ENCODE measurements at places on chromosomes 11 and 22.

GRCh38 chr11:32918427-32918826 lies 25.8 kb downstream of the QSER1 start:
- no peak for DNase-seq

DNA sequence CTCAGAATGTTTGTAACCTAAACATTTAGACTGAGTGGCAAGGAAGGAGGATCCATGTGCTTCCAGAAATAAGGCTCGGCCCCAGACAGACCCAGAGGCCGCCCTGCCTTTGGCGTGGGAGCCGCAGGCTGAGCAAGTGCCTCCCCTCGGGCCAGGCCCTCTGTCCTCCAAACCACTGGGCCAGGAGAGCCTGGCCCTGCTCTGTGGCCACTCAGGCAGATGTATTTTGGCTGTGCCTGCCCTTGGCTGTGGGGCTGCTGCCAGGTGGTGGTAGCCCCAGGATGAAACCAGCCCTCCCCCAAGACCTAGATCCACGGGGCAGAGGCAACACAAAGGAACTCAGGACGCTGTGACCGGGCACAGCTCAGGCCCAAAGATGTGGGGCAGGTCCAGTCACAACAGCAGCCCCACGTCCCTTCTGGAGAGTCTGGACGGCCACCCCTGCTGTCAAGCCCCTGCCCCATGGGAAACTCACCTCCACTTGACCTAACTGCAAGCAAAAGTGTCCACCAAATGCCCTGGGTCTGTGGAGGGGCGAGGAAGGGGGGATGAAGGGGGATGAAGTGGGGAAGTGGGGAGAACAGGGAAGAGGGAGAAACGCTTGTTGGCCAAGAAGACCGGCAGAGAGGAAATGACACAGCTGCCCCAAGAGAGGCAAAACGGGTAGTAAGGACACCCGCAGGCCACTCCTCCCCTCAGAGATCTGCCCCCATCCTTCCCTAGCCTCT lies 24.0 kb downstream of the PISD start:
- no peak for DNase-seq

DNA sequence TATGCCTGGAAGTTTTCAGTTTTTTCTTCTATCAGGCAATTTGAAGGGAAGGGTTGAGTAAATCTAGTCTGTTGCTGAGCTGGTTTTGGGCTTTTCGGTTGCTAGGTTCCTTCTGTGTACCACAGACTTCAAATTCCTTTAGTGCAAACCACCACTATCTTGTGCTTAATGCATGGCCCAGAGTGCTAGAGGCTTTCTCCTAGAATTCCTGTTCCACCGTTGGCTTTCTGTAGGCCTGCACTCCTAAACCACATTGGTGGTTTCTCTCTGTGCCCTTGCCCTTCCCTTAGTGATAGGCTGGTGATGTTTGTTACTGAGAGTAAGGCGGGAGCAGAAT lies 47.1 kb upstream of the CTSC start:
- DNase-seq, result no peak

DNA sequence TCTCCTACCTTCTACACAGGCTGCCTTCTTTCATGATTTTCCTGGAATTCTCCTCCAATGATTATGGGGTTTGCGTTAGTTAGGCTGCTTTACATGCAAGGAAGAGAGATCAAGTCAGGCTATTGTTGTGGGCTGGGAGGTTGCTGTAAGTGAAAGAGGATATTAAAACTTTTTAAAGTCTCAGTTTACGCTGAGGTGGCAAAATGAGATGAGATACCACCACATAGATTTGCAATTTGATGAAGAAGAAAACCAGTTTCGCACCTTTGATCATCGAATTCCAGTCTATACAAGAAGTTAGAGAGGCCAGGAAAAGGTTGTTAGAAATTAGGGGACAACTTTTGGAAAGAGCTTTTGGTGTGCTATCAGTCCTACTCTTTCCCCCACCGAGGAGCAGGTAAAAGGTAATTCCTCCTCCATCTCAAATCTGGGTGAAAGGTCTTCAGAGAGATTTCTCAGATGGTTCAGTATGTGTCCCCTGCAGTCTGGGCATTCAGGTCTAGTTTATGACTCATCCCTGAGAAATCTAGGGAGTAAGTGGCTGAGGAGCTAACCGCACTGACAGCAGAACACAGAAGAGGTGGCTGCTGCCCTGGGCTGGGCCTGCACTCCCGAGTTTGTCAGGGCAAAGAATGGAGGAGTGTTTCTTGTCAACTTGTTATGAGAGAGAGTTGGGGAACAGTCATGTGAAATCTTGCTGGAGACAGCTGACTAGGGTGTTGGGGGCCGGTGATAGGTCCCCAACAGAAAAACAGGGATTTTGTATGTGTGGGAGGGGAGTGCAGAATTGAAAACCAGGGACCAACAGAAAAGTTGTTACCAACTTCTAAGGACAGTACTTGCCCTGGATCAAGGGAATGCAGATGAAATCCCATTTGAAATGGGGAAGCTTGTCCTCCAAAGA lies 34.7 kb downstream of the CCDC83 start:
- DNase-seq, result peak; percentile 42

DNA sequence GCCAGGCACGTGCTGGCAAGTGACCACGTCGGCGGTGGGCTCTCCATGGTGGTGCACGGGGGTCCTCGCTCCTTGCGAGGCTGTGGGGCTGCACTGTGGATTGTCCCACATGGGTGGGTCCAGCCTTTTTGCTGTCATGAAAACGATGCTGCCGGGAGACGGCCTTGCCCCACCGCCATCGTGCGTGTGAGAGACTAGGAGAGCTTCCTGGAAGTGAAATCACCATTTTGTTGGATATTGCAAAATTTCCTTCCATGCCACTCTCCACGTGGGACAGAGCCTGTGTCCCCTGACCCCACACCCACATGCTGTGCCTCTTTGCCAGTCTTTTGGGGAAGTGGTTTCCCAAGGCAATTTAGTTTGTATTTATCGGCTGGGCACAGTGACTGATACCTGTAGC lies 18.2 kb upstream of the GRAMD4 start:
- DNase-seq, result no peak

DNA sequence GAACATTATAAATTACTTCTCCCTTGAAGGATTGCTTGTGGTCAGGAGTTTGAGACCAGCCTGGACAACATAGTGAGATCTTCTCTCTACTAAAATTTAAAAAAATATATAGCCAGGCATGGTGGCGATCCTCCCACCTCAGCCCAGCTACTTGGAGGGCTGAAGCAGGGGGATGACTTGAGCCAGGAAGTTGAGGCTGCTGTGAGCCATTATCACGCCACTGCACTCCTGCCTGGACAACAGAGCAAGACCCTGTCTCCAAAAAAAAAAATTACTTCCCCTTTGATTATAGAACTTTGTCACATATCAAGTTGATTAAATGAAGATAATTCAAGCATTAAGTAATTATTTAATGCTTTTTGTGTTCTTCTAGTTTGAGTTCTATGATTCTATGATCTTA lies 65.1 kb upstream of the PRODH start:
- DNase-seq, result no peak

GRCh38 chr11:34824425-34824824 lies 91.8 kb downstream of the APIP start:
- DNase-seq, result no peak

DNA sequence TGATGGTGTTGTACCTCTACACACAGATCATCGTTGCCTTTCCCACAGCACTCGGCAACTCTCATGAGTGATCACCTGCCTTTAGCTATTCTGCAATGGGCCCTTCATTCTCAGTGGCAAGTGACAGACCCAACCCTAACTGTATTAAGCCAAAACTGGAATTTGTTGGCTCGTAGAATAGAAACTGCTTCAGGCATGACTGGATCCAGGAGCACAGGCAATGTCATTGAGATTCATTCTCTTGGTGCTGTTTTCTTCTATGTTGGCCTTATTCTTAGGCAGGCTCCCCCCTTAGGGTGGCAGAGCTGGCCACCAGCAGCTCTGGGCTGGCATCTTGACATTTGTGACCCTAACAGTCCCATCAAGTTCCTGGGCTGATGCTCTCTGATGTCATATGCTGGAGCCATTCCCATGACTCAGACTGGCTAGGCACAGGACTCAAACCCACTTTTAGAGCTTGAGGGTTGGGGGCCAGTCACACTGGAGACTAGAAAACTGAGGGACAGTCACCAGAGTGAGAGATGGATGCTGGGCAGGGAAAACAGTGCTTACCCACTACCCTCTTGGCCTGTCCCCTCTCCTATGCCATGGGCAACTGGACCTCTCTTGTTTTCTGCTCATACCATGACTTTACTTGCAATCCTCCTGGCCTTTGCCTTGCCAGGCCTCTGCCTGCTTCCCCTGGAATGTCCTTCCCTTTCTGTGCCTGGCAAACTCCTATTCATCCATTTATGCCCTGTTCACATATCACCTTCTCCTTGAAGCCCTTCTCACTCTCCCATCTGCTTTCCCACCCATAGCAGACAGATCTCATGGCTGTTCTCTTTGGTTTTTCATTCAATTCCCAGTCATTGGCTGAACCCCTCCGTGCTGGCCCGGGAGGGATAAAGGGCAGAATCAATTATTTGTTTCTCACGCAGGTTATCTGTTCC lies 7.1 kb upstream of the CDC42EP2 start:
- DNase-seq, result no peak

GRCh38 chr11:17405232-17406005 lies 17.0 kb upstream of the KCNJ11 start:
- no peak for DNase-seq

- no peak for DNase-seq
Measured at GRCh38 chr11:11408436-11409221, 55.6 kb upstream of the CSNK2A3 start.

GRCh38 chr22:46025225-46025972 lies 48.4 kb upstream of the WNT7B start:
- no peak for DNase-seq

GRCh38 chr22:38632528-38632927 lies 23.7 kb downstream of the FAM227A start:
- DNase-seq, result no peak

DNA sequence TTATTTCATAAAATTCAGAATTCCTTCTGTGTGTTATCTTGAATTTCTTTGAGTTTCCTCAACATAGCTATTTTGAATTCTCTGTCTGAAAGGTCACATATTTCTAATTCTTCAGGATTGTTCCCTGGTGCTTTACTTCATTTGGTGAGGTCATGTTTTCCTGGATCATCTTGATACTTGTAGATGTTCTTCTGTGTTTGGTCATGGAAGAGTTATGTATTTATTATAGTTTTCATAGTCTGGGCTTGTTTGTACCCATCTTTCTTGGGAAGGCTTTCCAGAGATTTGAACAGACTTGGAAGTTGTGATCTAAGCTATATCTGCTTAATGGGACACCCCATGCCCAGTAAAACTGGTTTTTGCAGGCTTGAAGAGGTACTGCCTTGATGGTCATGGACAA lies 149.6 kb downstream of the METTL15 start:
- DNase-seq, result no peak

- DNase-seq, result no peak
Measured at GRCh38 chr11:35477901-35478300, 47.5 kb downstream of the PAMR1 start.

GRCh38 chr11:19447150-19447566 lies 206.4 kb upstream of the E2F8 start:
- DNase-seq, result no peak

- DNase-seq, result peak; percentile 91
Measured at GRCh38 chr11:73931039-73931645, 19.7 kb upstream of the DNAJB13 start.

GRCh38 chr11:112785719-112786118 lies 175.5 kb upstream of the NCAM1 start:
- DNase-seq, result peak; percentile 15

- no peak for DNase-seq
Measured at GRCh38 chr22:21094911-21095772, 49.4 kb downstream of the LRRC74B start.

DNA sequence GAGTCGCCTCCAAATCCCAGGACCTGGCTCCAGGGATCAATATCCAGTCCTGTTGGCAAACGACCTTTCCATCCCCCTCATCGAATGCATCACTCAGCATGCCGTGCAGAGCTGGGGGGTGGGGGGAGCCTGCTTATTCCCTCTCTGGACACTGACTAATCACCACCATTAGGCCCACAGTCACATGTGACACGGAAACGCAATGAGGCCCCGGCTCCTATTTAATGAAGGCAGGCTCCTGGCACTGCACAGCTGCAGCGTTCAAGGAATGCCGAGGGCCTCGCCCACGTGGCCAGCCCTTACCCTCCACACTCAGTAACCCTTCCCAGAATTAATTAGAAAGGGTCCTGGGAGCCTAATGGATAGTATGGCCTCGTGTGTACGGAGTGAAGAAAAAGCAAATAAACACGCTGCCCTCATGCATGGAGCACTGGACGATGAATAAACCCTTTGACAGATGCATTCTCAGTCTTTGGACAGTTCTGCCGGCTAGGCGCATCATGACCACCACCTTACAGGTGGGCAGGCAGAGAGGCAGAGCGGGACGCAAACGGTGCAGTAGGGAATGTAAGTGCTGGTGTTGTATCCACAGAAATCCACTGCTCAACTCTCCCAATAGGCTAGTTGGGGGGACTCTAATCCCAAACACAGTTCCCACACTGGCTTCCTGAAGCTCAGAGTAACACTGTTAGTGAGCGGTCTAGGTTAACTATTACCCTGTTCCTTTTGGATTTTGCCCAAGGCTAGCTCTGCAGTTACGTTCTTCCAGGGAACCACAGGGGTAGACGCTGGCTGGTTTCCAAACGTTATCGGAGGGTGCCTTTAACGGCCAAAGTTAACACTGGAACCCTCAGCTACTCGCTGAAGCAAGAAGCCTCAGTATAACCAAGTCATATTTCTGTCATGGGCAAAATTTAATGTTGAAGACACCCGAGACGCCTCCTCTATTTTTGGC lies 490.1 kb downstream of the OPCML start:
- no peak for DNase-seq

GRCh38 chr22:44544816-44545433 lies 46.9 kb upstream of the RTL6 start:
- no peak for DNase-seq

GRCh38 chr11:119476666-119477331 lies 53.8 kb upstream of the THY1 start:
- no peak for DNase-seq

- no peak for DNase-seq
Measured at GRCh38 chr11:110858547-110858921, 146.3 kb upstream of the ARHGAP20 start.

DNA sequence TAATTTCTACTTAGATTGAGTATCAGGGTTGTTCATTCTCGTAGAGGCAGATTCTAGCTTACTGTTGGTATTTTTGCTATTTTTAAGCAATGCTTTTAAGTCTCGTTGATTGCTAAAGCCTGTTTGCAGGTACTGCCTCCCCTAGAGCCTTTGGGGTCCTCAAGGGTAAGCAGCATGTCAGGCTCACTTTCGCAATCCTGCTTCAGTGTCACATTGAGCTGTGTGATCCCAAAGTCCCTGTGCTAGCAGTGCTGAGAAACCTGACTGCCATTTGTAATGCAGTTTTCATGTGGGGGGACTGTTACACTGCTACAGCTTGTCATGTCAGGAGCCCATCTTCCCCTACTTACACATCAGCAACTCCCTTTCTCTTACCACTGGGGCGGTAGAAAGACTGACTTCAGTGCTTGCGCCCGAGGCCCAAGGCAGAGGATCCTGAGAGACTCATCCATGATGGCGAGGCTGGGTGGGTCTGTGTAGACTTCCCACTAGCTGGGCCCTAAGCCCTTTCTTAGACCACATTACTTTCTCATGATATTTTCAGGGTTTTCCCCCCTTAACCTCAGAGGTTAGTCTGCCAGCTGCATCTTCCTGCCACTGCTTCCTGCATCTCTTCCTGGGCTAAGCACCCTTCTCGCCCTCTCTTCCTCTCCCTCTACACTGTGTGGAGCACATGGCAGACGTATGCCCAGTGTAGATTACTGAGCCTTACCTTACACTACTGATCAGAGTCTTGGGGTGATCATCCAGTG lies 40.8 kb upstream of the ST14 start:
- DNase-seq, result no peak

- no peak for DNase-seq
Measured at GRCh38 chr11:120698918-120699317, 187.4 kb downstream of the GRIK4 start.

Measured in retinal pigment epithelial cell (primary cell).